ENCODE measurements at places on chromosomes 6 and 20. TPM values are rescaled to one million over a fixed set of nuclear protein-coding genes. Genes with fewer than 3 reads are reported as not detected.
A peak's percentile ranks its signal among the peaks of the same experiment; 100 is the strongest.

DNA sequence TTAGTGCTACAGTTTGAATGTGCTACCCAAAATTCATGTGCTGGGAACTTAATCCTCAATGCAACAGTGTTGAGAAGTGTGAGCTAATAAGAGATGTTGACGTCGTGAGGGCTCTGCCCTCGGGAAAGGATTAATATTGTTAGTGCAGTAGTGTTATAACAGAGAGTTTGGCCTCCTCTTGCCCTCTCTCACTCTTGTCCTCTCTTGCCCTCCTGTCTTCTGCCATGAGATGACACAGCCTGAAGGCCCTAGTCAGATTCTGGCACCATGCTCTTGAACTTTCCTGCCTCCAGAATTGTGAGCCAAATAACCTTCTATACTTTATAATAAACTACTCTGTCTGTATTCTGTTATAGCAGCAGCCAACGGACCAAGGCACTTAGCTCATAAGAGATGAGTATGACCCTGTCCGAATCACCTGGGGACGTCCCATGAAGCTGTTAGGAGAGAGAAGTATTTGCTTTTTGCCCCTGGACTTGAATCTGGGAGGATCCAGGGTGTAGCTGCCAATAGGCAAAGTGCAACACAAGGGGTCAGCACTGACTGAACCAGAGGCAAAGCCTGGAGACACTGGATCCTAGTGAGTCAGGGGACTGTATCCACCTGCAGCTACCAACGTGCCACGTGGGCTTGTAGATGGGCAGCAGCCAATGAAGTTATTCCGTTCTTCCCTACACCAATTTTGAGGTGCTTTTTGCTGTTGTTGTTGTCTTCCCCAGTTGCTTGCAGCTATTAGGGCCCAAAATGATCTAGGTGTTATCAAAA is 233.7 kb downstream of the THBS2 start:
- H3K27ac ChIP-seq, result no peak overlapping the region
- no peaks in the 10 kb centered on the region for H3K27me3 ChIP-seq
- no peaks in the 10 kb centered on the region for H3K36me3 ChIP-seq

GRCh38 chr6:77466055-77466450 is 2.8 kb upstream of the HTR1B start:
- H3K4me1 ChIP-seq, result no peaks in the 10 kb centered on the region
- peak overlapping the region; percentile 46 for H3K4me3 ChIP-seq
- H3K36me3 ChIP-seq, result no peaks in the 10 kb centered on the region
- DNase-seq, result peak; percentile 74

- H3K27ac ChIP-seq, result no peak overlapping the region
- no peak overlapping the region for H3K4me3 ChIP-seq
- H3K36me3 ChIP-seq, result no peaks in the 10 kb centered on the region
Observed at GRCh38 chr20:25864326-25864962, 167.8 kb upstream of the ZNF337 start.

DNA sequence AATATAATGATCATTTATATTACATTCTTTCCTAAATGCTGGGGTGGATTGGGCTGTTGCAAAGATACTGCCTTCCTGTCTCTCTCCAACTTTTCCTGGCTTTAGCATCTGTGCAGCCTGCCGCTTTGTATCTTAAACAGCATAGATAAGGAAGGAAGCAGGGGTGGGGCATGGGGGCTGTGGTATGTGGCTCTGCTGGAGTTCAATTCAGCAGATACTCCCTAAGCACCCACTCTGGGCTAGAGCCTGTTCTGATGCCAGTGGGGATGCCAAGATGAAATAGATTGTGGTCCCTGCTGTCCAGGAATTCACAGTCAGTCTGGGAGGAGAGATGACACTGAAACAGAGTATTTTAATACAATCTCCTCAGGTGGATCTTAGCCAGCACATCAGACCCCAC is 56.8 kb downstream of the EIF2S2 start:
- no peak overlapping the region for H3K4me3 ChIP-seq
- no peak overlapping the region for H3K27ac ChIP-seq
- H3K4me1 ChIP-seq, result peaks cover 6% of the 10 kb centered on the region
- no peaks in the 10 kb centered on the region for H3K36me3 ChIP-seq
- no peaks in the 10 kb centered on the region for H3K27me3 ChIP-seq
- DNase-seq, result no peak

- no peak for DNase-seq
- peaks cover 6% of the 10 kb centered on the region for H3K36me3 ChIP-seq
- H3K27ac ChIP-seq, result no peak overlapping the region
- peaks cover 4% of the 10 kb centered on the region for H3K4me1 ChIP-seq
Observed at GRCh38 chr6:133499662-133500061, 258.5 kb downstream of the EYA4 start.

GRCh38 chr6:8278562-8278961 is 156.8 kb downstream of the SLC35B3 start:
- no peak overlapping the region for H3K4me3 ChIP-seq
- no peaks in the 10 kb centered on the region for H3K36me3 ChIP-seq
- no peaks in the 10 kb centered on the region for H3K4me1 ChIP-seq
- no peaks in the 10 kb centered on the region for H3K27me3 ChIP-seq

- peaks cover 6% of the 10 kb centered on the region for H3K27me3 ChIP-seq
- no peak overlapping the region for H3K27ac ChIP-seq
- H3K4me1 ChIP-seq, result no peaks in the 10 kb centered on the region
- H3K36me3 ChIP-seq, result no peaks in the 10 kb centered on the region
Observed at GRCh38 chr20:48374991-48375595, 452.7 kb downstream of the PREX1 start.

DNA sequence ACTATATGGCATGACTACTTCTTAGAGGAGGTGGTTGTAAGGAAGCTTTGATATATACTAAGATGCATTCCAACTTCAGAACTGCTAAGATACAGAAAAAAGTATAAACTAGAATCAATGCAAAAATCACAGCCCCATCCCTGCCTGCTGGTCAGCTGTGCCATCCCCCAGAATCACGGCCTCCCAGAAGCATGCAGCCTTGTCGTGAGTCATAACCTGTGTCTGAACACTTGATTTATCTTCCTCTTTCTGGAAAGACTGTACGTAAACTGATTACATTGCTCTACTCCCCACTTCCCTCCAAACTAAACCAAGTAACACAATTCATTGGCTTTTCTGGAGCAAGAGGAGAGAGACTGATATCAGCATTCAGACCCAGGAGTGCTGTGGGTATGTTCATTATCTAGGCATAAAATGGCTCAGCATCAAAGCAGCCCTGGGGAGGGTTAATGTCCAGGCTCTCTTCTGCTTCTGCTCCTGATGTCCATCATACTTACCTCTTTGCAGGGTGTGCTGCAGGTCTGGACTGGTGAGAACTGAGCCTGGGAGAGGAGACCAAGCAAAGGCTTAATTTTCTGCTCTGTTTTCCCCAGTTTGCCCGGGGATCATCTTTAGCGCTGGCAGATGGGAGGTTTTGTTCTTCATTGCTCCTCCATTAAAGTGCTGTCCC is 18.4 kb downstream of the SCP2D1 start:
- no peak overlapping the region for H3K27ac ChIP-seq
- peak; percentile 51 for DNase-seq
- no peaks in the 10 kb centered on the region for H3K36me3 ChIP-seq

- no peak overlapping the region for H3K4me3 ChIP-seq
- DNase-seq, result no peak
- no peak overlapping the region for H3K27ac ChIP-seq
Observed at GRCh38 chr20:33724439-33725094, 4.5 kb upstream of the PXMP4 start.

- H3K4me3 ChIP-seq, result no peak overlapping the region
- H3K27me3 ChIP-seq, result no peaks in the 10 kb centered on the region
- no peaks in the 10 kb centered on the region for H3K4me1 ChIP-seq
- no peak for DNase-seq
- no peak overlapping the region for H3K27ac ChIP-seq
Observed at GRCh38 chr6:12640438-12640837, 76.1 kb upstream of the PHACTR1 start.

GRCh38 chr6:40295251-40295950 is 291.8 kb downstream of the LRFN2 start:
- H3K27ac ChIP-seq, result no peak overlapping the region
- no peaks in the 10 kb centered on the region for H3K36me3 ChIP-seq
- H3K4me3 ChIP-seq, result no peak overlapping the region
- no peaks in the 10 kb centered on the region for H3K4me1 ChIP-seq
- no peaks in the 10 kb centered on the region for H3K27me3 ChIP-seq

OTOR gene
- not detected for total RNA-seq

PDYN gene
- total RNA-seq, result not detected

GINS1 gene
- total RNA-seq, result 6.6 TPM

PNPLA1 gene
- total RNA-seq, result not detected

All from IMR-90 (cell line).